ENCODE measurements at places on chromosomes 5 and 9.
A peak's percentile ranks its signal among the peaks of the same experiment; 100 is the strongest.

DNA sequence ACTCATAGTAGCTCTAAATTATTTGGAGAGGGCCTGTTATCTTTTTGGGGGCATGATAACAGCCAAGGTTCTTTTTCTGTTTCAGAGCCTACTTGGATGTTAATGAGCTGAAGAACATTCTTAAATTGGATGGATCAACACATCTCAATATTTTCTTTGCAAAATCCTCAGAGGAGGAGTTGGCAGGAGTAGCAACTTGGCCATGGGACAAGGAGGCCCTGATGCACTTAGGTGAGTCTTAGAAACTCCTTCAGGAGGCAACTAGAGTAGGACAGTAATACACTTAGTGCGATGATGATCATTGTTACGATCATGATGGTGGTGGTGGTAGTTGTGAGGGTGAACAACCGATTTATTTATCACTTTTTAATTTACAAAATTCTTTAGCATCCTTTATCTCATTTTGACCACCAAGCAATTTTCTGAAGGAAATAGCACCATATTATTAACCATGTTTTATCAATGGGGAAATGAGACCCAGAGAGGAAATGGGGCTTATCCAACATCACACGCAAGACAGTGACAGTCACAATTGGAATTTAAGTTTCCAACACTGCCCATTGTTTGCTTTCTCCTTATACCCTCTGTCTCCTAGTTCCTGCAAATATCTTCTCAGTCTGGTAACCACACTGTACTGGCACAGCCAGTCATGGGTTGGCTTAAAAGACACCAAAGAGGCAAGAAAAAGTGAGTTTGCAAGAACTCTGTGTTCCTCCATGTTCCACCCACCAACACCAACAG, 54.0 kb downstream of the PAPPA start:
- DNase-seq = no peak

GRCh38 chr9:92525306-92525705, 10.5 kb downstream of the ECM2 start:
- no peak for DNase-seq

DNA sequence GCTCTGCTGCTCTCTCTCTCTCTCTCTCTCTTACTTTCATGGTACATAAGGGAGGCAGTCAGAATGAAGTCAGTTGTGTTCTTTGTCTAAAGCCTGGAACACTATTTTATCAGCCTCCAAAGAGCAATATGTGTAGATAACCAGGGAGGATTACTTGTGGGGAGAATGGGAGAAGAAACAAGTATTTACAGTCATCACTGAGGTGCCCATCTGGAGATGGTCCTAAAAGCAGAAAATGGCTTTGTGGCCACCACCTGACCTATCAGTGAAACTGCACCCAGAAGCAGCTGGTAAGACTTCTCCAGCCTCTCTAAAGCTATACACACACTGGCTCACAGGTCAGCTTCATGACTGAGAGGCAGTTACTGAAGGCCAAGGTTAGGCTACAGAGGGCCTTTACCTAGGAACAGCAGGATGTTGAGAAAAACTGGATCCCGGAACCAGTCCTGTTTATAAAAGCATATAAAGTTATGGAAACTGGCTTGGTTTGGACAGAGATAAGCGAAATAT, 75.1 kb downstream of the MRPS27 start:
- DNase-seq = peak; percentile 20

DNA sequence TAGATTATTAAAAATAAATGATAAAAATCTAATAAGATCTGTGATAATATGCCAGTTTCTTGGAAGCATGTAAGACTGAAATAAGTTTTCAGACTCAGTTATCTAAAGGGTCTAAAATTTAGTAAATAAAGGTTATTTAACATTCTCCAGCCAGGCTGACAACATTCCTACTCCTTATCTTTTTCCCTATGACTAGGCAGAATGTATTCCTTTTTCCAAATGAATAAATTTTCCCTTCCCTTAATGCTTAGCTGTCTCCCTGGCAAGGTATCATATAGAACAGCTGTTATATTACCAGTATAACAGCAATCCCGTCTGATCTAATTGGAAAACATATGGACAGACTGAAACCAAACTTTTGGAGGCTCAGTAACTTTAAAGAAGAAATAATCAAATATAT, 13.0 kb downstream of the MEGF9 start:
- DNase-seq = no peak

- DNase-seq = no peak
Observed at GRCh38 chr5:135110785-135111596, 77.0 kb upstream of the PITX1 start.
